ENCODE measurements at places on chromosomes 7 and 10. TPM values are rescaled to one million over a fixed set of nuclear protein-coding genes. Genes with fewer than 3 reads are reported as not detected.

AOC1 gene
- total RNA-seq: not detected

SEMA3A gene
- 16.9 TPM for total RNA-seq

IFIT5 gene
- 8.9 TPM for total RNA-seq

GSTO2 gene
- total RNA-seq: 13.8 TPM

TDRD1 gene
- total RNA-seq: not detected

MKI67 gene
- 84.9 TPM for total RNA-seq

MYOF gene
- 174 TPM for total RNA-seq

SFTPA1 gene
- not detected for total RNA-seq

PIP gene
- total RNA-seq: not detected

RPS24 gene
- total RNA-seq: 9,576 TPM

TACC2 gene
- total RNA-seq: 27.9 TPM

Data from PC-3 (cell line).